ENCODE measurements at places on chromosomes 1 and 21.
A peak's percentile ranks its signal among the peaks of the same experiment; 100 is the strongest.

DNA sequence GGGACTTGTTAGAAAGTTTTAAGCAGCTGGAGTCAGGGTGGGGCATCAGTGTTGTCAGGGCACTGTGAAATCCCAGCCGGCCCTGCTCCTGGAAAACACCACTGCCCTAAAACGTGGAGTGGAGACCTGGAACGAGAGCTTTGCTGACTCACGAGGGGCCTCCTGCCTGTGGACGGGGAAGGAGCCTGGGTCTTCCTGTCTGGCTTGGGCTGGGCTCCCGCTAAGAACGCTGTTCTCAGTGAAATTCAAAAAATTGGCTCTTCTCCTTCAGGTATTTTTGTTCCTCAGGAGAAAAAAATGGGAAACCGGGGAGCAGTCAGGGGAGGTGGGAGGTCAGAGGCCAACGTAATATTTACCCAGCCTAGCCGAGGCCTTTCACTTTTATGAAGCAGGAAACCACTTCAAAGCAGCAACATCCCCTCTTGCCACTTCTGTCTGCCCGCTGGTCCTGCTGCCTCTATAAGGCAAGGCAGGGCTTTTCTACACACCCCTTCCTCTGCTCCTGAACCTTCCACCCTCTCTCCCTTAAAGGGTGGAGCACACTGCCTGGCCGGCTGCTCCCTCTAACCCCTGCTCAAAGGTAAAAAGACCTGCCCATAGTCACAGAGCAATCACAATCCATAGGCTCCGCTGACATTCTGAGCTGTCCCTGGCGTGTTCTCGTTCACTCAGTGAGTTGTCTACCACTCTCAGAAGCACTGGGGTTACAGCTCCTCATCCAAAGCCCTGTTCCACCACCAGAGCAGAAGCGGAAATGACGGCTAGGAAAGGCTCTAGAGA lies 8.0 kb downstream of the PLXNA2 start:
- peak; percentile 76 for DNase-seq

- DNase-seq = no peak
Observed at GRCh38 chr1:244941121-244941520, 76.8 kb upstream of the HNRNPU start.

DNA sequence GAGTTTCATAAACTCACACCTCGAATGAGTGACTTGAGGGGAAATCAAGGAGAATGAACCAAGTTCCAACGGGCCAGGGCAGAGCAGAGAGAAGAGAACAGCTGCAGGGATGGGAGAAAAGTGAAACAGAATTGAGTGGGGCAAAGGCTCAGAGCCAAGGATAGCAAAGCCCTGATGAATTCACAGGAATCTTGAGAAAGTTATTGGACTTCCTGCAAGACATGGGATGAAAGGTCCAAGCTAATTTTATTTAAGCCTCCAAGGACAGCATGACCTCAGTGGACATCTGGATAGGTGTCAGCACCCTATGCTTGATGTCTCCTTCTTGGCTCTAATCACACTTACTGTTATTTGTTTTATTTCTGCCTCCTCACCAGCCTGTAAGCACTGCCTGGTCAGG lies 43.0 kb upstream of the RAVER2 start:
- DNase-seq = no peak

- no peak for DNase-seq
Observed at GRCh38 chr1:90721210-90722194, 4.4 kb upstream of the BARHL2 start.

GRCh38 chr1:26493267-26493666 lies 21.0 kb downstream of the HMGN2 start:
- no peak for DNase-seq

GRCh38 chr1:41664861-41665640 lies 180.6 kb upstream of the EDN2 start:
- DNase-seq = no peak

GRCh38 chr1:47894410-47895278 lies 102.5 kb downstream of the TRABD2B start:
- DNase-seq = no peak

GRCh38 chr1:234605399-234605982 lies 4.5 kb downstream of the IRF2BP2 start:
- DNase-seq = no peak

DNA sequence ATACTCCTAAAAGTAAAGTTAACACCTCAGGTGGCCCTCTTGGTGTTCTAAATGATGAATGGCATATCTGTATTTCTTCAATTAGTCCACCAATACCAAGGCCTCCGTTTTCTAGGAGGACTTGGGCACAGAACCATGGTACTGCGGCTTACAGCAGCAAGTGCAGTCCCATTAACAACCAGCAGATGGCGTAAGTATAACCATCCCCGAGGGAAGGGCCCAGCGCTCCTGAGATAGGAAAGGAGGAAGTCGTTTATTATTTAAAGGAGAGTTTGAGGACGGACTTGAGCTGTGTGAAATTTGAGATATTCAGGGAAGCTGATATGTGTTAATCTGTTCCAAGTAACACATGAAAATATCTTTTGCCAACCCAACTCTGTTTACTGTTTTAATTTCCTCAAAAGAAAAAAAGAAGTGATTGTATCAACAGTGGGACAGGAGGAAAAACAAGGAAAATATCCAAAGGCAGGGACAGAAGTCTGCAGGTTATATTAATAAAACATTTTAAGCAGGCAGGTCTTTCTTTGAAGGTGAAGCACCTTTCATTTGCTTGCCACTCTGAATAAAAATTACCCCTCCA lies 37.7 kb upstream of the KCNJ15 start:
- DNase-seq = peak; percentile 87

GRCh38 chr1:3377166-3377565 lies 77.3 kb upstream of the ARHGEF16 start:
- no peak for DNase-seq

DNA sequence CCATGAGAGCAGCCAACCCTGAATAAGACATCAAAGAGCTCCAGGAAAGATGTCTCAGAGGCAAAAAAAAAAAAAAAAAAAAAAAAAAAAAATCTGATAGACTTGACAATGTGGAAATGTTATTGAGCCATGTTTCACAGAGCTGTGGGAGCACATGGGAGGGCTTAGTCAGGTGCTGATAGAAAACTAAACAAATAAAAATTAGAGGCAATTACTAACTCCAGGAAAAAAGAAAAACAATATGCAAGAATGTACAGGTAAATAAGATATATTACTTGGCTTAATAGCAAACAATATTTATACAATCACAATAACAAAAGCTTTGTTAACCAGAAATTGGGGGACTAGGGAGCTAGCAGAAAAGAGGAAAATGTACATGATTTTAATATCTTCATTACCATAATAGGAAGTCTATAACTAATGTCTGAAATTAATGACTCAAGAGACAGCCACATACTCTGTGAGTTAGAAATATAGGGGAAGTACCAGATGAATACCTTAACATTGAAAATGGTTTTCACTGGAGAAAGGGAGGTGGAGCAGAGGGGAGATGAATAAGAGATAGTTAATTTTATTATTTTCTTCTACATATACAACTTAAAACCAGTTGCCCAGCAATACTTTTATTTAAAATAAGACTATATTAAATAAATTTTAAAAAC lies 16.9 kb upstream of the RGS16 start:
- DNase-seq = no peak

DNA sequence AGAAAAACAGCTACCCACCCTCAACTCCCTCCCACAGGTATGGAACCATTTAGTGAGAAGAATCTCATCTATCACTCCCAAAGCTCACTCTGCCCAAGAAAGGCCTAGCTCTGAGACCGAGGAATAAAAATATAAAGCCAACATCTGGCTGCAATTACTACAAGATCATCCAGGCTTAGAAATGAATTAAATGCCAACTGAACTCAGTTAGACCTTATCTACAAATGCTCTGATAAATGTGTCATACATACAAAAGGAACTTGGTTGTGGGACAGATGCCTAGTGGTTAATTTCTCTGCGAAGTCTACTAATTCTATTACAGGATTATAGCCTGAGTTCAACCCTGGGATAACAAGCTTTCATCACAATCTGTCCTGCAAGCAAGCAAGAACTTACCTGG lies 6.7 kb downstream of the ADIPOR1 start:
- DNase-seq = no peak

DNA sequence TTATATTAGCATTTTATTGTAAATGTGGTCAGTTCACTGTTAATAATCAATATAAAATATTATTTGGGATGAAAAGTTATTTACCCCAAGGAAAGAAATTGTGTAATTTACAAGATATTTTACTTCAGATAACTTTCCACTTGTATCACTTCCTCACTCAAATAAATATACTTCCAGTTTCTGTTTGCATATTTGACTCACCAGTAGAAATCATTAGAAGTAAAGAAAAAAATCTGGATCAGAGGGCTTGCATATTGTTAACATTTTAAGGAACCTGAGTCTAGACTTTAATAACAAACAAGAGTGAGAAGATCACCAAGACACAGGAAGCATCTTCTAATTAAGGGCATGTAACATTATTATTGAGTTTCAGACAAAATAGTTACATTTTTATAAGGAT lies 347 bp upstream of the KRTAP20-4 start:
- no peak for DNase-seq

DNA sequence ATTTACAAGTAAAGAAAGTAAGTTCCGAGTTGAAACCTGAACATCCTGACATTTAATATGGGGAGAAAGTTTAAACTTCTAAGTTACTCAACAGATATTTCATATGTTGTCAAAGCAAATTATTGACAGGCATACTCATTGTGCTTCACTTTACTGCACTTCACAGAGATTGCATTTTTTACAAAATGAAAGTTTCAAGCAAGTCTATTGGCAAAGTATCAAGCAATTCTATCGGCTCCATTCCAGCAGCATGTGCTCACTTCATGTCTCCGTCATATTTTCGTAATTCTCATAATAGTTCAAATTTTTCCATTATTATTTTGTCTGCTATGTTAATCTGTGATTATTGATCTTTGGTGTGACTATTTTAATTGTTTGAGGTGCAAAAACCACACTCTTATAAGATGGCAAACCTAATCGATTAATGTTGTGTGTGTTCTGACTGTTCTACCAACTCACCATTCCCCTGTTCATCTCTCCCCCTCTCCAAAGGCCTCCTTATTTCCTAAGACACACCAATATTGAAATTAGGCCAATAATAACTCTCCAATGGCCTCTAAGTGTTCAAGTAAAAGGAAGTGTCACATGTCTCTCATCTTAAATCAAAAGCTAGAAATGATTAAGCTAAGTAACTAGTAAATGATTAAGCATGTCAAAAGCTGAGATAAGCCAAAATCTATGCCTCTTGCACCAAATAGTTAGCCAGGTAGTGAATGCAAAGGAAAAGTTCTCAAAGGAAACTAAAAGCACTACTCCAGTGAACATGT lies 68.2 kb upstream of the BCL9 start:
- DNase-seq = no peak

- DNase-seq = no peak
Observed at GRCh38 chr1:236168716-236169429, 26.5 kb downstream of the GPR137B start.
